ENCODE measurements at places on chromosomes 6 and 20. TPM values are rescaled to one million over a fixed set of nuclear protein-coding genes. Genes with fewer than 3 reads are reported as not detected.

The SPACA1 gene
- total RNA-seq, result not detected

The GSTA1 gene
- not detected for total RNA-seq

The WTAP gene
- total RNA-seq, result 68.2 TPM

The CTCFL gene
- total RNA-seq, result not detected

The AURKA gene
- total RNA-seq, result 90.2 TPM

The BRD2 gene
- 139 TPM for total RNA-seq

The CRISP3 gene
- total RNA-seq, result not detected

The TREML2 gene
- total RNA-seq, result not detected

The KIF25 gene
- total RNA-seq, result 0.03 TPM

The SRSF12 gene
- 1.6 TPM for total RNA-seq

The DBNDD2 gene
- total RNA-seq, result 28.0 TPM

The HTR1B gene
- total RNA-seq, result 0.18 TPM

The CLIC5 gene
- total RNA-seq, result not detected

The GABRR1 gene
- not detected for total RNA-seq

The NECAB3 gene
- 11.6 TPM for total RNA-seq

The GPR6 gene
- not detected for total RNA-seq

The QKI gene
- 33.7 TPM for total RNA-seq

The FOXO3 gene
- 13.8 TPM for total RNA-seq

The MEP1A gene
- not detected for total RNA-seq

The HLA-DPA1 gene
- 0.25 TPM for total RNA-seq

The APCDD1L gene
- 0.05 TPM for total RNA-seq

The NDUFAF4 gene
- 54.0 TPM for total RNA-seq

The TSBP1 gene
- total RNA-seq, result not detected

The PNPLA1 gene
- not detected for total RNA-seq

The MAVS gene
- total RNA-seq, result 24.4 TPM

The FOXQ1 gene
- total RNA-seq, result 4.8 TPM

The NKX2-4 gene
- not detected for total RNA-seq

The OTOR gene
- not detected for total RNA-seq

The RIPPLY2 gene
- total RNA-seq, result 0.32 TPM

The SNAI1 gene
- 11.1 TPM for total RNA-seq

The SIRPA gene
- total RNA-seq, result 20.8 TPM

The MTCH1 gene
- 119 TPM for total RNA-seq

The TFAP2D gene
- not detected for total RNA-seq

The BEND6 gene
- 0.88 TPM for total RNA-seq

The BPI gene
- total RNA-seq, result not detected

The DEFB129 gene
- total RNA-seq, result not detected

The FAM217A gene
- total RNA-seq, result not detected

The MRAP2 gene
- 1.8 TPM for total RNA-seq

The TOX2 gene
- total RNA-seq, result 14.2 TPM

The PHACTR3 gene
- 0.54 TPM for total RNA-seq

The PRICKLE4 gene
- 1.2 TPM for total RNA-seq

The ZNF334 gene
- total RNA-seq, result not detected

The CDH22 gene
- total RNA-seq, result not detected

The BPIFA2 gene
- not detected for total RNA-seq

The CRISP2 gene
- not detected for total RNA-seq

The SLC17A1 gene
- not detected for total RNA-seq

The WFDC2 gene
- not detected for total RNA-seq

The AARS2 gene
- 6.2 TPM for total RNA-seq

The SPEF1 gene
- total RNA-seq, result 1.3 TPM

The SIRPD gene
- total RNA-seq, result not detected

The TAGAP gene
- not detected for total RNA-seq

The ECT2L gene
- not detected for total RNA-seq

The BHLHE23 gene
- total RNA-seq, result not detected

The MUC22 gene
- 0.03 TPM for total RNA-seq

The WFDC5 gene
- total RNA-seq, result not detected

The PPP1R14C gene
- total RNA-seq, result 2.8 TPM

The CFAP61 gene
- 0.20 TPM for total RNA-seq

The EXOC2 gene
- 11.1 TPM for total RNA-seq

The LY6G6D gene
- total RNA-seq, result not detected

The TAAR5 gene
- total RNA-seq, result not detected
